ENCODE measurements at places on chromosomes 1 and 21. TPM values are rescaled to one million over a fixed set of nuclear protein-coding genes. Genes with fewer than 3 reads are reported as not detected.

The SPATA17 gene
- total RNA-seq: 0.19 TPM

The VASH2 gene
- 3.3 TPM for total RNA-seq

The C1orf94 gene
- total RNA-seq: not detected

The RHOU gene
- total RNA-seq: 0.58 TPM

The IL20 gene
- total RNA-seq: not detected

The COL9A2 gene
- total RNA-seq: not detected

The ARHGAP30 gene
- not detected for total RNA-seq

The OR2T33 gene
- not detected for total RNA-seq

The AMY2B gene
- total RNA-seq: 2.7 TPM

The MRPL55 gene
- total RNA-seq: 78.6 TPM

The FCGR3B gene
- total RNA-seq: not detected

The NEXN gene
- total RNA-seq: 29.7 TPM

The VWA5B1 gene
- not detected for total RNA-seq

The TMEM167B gene
- total RNA-seq: 14.6 TPM

The LCE1A gene
- total RNA-seq: not detected

The C1orf141 gene
- not detected for total RNA-seq

The MROH7 gene
- not detected for total RNA-seq

The LHX8 gene
- total RNA-seq: not detected

GRCh38 chr1:166169182-166169581 is 2.4 kb upstream of the FAM78B start:
- no peak for DNase-seq

- DNase-seq: no peak
Measured at GRCh38 chr1:42014823-42015222, 96.1 kb upstream of the HIVEP3 start.

DNA sequence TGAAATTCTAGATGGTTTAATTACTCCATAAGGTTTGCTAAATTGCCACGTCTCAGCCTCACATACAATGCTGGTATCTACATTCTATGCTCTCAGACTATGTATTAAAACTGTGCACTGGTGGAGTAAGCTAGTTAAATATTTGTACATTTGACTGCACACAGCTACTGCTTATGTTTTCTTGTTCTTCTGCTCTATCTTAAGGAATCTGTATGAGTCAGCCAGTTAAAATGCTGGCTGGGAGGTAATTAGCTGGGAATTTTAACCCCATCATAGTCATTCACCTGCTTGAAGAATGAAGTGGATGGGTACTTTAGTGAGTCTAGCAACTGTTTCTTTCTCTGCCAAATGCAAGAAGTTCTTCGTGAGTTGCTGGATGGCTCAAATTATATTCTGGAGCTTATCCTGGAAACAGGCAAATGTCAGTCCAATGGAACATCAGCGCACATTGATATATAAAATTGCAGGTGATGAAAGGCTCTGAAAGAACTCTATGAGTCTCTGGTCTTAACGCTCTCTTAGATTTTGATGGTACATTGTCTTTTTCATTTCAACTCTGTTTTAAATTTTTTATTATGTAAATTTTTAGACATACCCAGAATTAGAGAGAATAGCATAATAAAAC is 83.4 kb downstream of the BACH1 start:
- peak; percentile 59 for DNase-seq

- DNase-seq: no peak
Measured at GRCh38 chr21:38177919-38178652, 78.7 kb upstream of the KCNJ15 start.

GRCh38 chr1:25692560-25692959 is 76.0 kb downstream of the MAN1C1 start:
- no peak for DNase-seq

DNA sequence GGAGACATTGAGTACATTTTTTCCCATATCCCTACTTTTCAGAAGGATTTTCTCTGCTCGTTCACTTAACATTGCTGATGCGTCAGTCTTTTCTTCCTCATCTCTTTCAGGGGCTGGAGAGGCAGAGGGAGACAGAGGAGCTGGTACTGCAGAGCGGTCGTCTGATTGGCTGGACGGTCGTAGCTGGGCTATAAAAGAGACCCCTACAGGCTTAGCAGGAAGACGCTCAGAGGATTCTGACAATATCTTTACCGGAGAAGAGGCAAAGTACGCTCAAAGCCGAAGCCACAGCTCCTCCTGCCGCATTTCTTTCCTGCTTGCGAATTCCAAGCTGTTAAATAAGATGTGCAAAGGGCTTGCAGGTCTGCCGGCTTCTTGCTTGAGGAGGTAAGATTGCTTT is at the start of gene RGS4:
TSS of gene RGS4 (plus strand) at position 220 of the 400 bp plus-strand sequence. CDS start at position 344, 124 bp downstream.
- DNase-seq: peak; percentile 96

- no peak for DNase-seq
Measured at GRCh38 chr1:241976229-241976628, 18.7 kb downstream of the BECN2 start.

DNA sequence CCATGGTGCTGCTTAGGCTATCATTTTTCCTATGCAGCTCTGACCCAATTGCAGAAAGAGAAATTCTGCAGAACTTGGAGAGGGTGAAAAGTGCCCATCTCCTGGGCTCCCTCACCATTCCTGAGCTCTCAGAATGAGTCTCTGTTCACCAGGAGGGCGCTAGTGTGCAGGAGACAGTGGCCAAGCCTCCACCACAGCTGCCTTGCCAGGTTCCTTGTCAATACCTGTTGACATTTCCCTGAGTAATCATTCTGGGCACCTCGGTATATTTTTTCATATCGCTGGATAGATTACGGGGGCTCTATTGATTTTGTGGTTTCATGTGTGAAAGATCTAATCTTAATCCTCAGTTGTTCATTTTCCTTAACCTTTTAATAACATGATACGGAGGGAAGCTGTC is 13.0 kb upstream of the C8B start:
- DNase-seq: no peak

DNA sequence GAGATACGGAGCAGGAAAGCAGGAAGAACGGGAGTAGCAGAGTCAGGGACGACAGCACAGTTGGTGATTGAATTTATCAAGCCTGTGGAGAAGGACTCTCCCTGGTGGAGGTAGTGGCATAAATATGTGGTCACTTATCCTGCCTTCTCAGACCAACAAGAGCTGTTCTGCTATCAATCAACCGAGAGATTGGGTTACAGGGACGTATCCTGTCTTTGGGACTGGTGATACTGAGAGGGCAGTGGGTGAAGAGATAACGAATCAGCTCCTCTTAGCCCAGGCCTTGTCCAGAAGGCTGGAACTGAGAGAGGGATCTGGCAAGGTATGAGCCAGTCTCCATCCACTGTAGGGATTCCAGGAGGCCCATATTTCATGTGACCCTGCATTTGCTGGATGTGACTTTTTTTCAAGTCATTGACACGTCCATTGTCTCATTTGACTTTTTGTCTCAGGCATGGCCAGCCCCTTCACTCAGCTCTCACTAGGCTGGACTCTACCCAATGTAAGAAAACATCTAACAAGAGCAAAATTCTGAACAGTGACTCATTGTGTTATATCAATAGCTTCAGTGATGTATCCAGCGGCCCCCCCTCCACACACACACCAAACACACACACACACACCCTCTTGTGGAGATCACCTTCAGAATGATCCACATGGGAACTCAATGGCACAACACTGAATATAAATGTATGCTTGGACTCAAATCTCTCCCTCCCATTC is 11.3 kb downstream of the C1orf116 start:
- DNase-seq: peak; percentile 11

GRCh38 chr1:186865253-186865652 is 36.5 kb downstream of the PLA2G4A start:
- no peak for DNase-seq

- peak; percentile 59 for DNase-seq
Measured at GRCh38 chr1:23743287-23744152, at the start of gene ELOA. ELOA (plus strand) TSS chr1:23743471; CDS start chr1:23743504, 33 bp downstream.

DNA sequence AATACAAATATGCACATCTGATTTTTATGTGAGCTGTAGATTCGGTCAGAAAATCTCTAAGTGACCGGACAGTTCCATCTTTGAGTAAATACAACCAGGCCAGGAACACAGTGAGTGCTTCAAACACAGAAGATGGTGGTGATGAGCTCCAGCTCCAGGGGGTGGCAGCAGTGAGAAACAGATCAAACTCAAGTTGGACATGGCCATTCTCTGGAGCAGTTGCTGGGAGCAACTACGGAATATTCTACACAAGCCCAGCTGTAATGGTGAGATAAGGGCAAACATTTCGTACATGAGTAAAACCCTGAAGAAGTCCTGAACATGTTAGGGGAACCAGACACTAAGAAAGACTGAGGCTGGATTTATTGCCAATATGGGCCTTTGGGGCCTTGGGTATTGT is 100.7 kb downstream of the BARHL2 start:
- DNase-seq: peak; percentile 13

- DNase-seq: no peak
Measured at GRCh38 chr1:18012686-18013085, 94.9 kb upstream of the IGSF21 start.

GRCh38 chr1:10874351-10874750 is 77.9 kb upstream of the CASZ1 start:
- DNase-seq: no peak

- DNase-seq: peak; percentile 78
Measured at GRCh38 chr1:30911059-30911954, 2.7 kb upstream of the SDC3 start.

DNA sequence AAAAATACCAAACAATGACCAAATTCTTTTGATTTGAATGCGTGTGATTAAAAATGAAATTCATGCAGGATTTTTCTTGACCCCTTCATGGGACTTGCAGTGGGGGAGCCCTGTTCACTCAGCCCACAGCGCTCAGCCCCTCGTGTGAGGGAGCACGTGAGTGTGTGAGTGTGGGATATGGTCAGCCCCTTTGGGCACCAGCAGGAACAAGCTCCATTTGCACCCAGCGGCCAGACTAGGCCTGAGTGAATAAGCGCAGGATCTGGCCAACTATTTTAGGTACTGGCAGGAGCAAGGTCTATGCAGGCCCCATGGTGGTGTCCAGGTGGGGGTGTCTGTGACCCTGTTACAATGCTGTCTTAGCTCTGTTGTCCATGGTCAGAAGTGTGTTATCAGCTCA is 1631.2 kb downstream of the BRINP3 start:
- DNase-seq: no peak

- DNase-seq: no peak
Measured at GRCh38 chr1:205441716-205442050, 14.2 kb downstream of the BLACAT1 start.

- DNase-seq: no peak
Measured at GRCh38 chr1:81030441-81030840, 770.3 kb upstream of the ADGRL2 start.

GRCh38 chr1:171663854-171664575 is 11.5 kb upstream of the MYOC start:
- no peak for DNase-seq

DNA sequence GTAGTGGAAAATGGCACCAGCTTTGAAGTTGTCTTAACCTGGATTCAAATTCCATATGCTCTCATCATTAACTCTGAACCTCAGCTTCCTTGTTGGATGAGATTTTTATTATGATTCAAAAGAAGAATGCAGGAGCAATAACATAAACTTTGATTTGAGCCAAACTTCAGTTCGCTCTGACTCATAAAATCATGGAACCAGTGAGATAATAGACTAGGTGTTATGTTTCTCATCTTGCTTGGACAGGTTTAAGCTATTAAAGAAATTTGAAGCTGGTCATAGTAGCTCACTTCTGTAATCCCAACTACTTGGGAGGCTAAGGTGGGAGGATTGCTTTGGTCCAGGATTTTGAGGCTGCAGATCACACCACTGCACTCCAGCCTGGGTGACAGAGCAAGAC is 172.8 kb downstream of the CLEC20A start:
- peak; percentile 21 for DNase-seq

DNA sequence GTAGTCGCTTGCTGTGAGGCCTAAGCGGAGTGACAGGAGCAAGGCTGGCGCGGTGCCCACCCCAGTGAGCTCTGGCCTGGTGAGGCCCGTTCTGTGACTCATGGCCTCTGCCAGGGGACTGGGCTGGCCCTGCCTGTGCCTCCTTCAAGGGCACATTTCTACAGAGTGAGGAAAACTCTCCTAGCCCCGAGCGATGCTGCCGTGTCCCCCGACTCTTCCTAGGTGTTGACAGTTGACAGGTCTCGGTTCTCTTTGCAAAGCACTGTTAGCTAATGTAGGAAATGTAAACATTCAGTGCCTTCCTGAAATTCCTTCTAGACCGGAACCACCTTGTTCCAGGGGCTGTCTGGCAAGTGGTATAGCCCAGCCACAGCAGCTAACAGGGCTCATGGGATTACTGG is 43.9 kb downstream of the ABCG1 start:
- no peak for DNase-seq

- no peak for DNase-seq
Measured at GRCh38 chr21:44726826-44727225, 15.5 kb upstream of the TSPEAR start.

DNA sequence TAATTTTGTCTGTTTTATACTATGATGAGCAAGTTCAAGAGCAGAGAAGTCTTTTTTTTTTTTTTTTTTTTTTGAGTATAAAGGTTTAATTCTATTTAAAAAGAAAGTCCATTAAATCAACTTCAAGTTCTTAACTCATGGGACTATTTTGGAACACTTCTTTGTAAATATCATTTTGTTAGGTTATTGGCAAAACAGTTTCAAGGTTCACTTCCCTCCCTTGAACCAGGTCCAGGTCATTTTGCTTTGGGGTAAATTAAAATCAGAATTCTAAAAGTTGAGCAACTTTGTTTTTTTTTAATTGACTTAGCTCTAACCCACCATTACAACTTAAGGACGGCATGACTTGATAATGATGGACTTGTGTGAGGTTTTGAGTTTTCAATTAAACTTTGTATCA is 72.3 kb downstream of the WLS start:
- no peak for DNase-seq

- peak; percentile 10 for DNase-seq
Measured at GRCh38 chr1:94094469-94095111, 26.4 kb downstream of the ABCA4 start.

DNA sequence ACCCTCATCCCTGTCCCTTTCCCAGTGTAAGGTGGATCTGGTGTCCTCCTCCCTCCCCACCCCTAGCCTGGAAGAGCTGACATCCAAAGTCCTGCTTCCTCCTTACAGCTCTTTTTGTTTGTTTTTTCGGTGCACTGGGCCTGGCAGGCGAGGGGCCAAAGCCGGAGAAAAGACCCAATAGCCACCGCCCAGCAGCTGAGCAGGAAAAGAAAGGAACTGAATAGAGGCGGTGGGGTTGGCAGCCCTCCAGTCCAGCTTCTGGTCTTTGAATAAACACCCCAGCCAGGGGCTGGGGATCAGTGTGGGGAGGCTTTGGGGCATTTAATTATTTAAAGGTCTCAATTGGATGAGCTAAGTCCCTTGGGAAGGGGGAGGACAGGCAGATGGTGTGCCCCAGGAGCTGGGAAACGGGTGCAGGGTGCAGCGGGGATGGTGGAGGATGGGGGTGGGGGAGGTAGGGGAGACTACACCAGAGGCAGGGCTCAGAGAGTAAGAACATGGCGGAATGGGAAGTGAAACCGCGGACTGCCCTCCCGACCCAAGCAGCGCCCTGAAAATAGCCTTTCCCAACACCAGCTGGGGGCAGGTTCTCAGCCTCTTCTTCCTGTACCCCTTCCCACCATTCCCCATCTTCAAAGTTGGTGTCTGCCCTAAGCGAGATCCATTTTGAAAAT is 20.2 kb downstream of the BTG2 start:
- DNase-seq: no peak

All from LHCN-M2 (cell line).